Stimulated activated CD8-positive, alpha-beta memory T cell treated with anti-CD3 and anti-CD28 coated beads, Interleukin-7, amount 100 ng/mL, for 4 hours (primary cell): ENCODE measurements at places on chromosomes 4 and X.

- no peak for DNase-seq
Measured at GRCh38 chr4:81736324-81736723, 264.6 kb upstream of the RASGEF1B start.

GRCh38 chr4:112516471-112517066, 589 bp upstream of the NEUROG2 start:
- no peak for DNase-seq

DNA sequence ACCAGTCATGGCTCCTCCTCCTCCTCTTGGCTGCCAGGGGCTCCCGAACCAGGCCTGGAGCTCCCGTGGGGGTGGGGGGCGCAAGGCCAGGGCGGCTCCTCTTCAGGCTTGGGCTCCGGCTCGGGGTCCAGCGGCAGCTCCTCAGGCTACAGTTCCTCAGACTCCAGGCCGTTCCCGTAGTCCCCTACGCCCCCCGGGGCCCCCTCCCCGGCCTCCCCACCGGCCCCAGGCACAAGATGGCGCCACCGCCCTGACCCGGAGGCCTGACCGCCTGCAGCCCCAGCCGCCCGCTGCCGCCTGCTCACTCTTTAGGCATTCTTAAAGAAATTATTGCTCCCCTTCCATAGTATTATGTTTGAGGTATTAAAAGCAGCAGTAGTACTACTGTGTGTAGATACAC, 54.5 kb downstream of the TAF1 start:
- no peak for DNase-seq

- no peak for DNase-seq
Measured at GRCh38 chr4:33078145-33078544, 2358.0 kb downstream of the PCDH7 start.

- no peak for DNase-seq
Measured at GRCh38 chrX:53133400-53133799, 39.5 kb downstream of the KANTR start.

- DNase-seq: no peak
Measured at GRCh38 chr4:114019276-114019968, 40.0 kb upstream of the ARSJ start.

DNA sequence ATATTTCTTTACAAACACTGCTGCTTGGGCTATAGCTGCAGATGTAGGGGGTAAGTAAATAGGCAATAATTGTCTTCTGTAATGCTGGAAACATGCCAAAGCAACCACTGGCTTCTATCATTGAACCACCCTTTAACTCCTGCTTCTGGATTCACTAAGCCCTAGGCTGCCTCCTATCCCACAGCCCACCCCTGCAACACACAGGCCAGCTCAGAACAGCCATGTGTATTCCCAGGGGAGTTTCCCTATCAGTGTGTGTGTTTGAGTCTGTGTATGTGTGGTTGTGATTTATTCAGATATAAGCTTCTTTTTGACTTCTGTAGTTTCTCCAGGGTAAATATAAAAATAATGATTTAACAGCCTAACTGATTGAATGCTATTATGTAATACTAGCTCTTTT, 291.3 kb downstream of the PCDH10 start:
- DNase-seq: no peak

GRCh38 chrX:16970977-16971376, 24.5 kb downstream of the REPS2 start:
- no peak for DNase-seq

- no peak for DNase-seq
Measured at GRCh38 chrX:34631479-34632220, 25.4 kb downstream of the TMEM47 start.

DNA sequence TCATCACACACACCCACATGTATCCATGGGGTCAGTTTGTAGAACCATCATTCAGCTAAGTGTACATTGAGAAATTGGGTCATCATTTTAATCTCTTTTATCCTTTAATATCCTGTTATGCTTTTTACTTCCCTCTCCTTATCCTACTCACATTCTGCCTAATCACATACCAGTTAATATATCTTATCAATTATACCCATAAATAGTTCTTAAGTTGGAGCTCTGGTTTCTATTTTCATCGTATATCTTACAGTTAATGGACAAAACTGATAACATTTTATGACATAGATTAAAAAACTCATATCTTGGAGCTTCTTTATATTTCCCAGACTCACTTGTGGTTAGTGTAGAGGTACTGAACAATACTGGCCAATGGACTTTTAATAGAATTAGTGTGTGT, 729.5 kb upstream of the LCORL start:
- no peak for DNase-seq

DNA sequence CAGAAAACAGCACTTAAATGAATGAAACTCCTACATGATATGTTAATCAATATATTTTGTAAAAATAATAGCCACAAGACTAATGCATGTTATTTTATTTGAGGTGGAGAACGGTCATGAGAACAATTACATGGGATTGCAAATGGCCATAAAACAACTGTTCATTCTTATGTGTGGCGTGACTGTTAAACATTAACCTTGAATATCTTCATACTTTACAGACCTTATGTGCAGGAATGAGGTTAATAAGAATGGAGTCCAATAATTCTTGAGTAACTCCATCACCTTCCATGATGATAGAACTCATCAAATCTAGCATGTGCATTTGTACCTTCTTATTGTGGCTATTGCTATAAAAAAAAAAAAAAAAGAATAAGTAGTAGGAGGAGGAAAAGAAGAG, 55.3 kb downstream of the PDS5A start:
- DNase-seq: no peak

GRCh38 chr4:139630991-139631390, 34.6 kb upstream of the MGST2 start:
- no peak for DNase-seq

- DNase-seq: no peak
Measured at GRCh38 chr4:52711834-52712250, 39.4 kb downstream of the ERVMER34-1 start.

DNA sequence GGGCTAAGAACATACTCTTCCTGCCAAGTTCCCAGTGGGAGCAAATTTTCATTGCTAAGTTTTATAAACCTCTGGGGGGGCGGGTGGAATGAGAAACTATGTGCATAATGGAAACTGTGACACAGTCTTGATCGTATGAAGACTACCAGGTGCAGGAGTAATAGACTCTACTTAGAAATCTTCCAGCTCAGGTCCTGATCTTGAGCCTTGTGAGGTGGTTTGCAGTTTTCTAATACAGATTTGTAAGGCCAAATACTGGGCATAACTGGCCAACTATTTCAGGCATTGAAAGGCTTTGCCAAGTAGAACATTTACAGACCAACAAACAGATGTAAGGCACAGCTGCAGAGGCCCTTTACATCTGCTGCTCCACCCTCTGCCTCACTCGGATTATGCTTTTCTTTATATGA, 89.7 kb upstream of the CBR4 start:
- DNase-seq: no peak

- no peak for DNase-seq
Measured at GRCh38 chrX:3175659-3176438, 134.6 kb downstream of the ARSF start.

DNA sequence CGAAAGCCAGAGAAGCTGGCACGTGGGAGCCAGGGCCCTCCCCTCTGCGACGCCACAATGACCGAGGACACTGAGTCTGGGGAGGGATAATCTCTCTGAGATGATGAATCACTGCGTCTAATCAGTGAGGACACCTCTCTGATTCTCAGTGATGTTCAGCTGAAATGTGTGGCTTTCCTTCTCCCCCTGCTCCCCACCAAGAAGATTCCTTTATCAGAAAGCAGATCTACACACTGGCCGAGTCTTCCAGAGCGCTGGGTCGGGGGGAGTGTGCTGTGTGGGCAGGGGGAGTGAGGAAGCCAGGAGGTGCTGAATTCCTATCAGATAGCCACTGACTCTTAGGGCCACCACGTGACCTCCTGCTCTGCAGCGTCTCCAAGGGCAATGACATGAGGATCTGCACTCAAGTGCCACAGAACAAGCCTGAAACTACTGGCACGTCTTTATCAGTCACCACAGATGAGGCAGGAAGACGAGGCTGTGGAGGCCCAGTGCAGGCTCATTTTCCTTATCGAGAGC, 89.2 kb downstream of the GATB start:
- DNase-seq: no peak

DNA sequence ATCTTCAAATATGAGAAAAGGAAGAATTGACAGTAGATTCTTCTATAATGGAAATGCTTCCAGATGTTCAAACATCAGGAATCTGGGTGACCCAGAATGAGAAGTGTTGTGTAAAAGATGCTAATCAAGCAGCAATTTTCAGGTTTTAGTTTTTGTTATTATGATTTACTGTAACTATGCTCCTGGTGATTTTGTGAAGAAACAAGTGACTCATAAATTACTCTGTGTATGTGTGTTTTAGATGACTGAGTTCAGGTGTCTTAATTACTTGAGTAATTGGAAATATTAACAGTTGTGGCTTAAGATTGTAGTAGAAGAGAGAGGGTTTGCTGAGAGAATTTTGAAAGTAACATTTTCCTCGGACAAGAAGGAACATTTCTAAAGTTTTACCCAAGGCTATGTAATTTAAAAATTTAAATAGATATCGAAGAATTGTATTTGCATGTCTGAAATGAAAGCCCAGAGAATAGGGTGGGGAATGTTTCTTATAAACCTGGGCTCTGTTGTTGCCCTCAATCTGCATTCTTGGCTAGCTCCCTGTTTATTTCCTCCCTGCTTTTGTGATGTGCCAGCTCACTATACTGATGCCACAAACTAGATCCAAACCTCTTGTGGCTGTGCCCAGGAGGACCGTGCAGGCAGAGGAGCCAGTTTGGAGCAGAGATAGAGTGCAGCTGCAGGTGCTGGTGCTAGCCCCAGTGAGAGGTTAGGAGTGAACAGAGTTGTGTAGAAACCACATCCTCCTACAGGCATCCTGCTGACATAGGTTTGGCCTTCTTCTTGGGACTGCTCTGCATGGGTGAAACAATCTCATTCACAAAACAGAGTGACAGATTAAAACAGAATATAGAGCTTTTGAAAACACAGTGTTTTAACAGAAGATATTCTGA, 25.4 kb upstream of the TNIP3 start:
- DNase-seq: peak; percentile 30

DNA sequence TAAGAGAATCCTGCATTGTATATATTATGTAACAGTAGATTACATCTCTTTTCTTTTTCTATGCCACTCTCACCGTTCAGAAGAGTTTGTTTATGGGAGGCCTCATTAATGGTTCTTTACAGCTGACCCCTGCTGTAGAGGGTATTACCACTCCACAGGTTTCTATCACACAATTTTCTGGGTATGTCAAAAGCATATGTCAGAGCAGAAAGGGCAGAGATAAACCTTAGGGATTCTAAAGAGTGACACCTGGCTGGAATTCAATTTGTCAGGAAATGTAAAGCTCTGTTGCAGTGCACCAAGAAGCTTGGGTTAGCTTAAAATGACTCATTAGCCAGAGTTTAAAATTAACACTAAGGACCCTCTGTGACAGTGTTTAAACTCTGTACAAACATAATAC, 658.7 kb downstream of the PCDH18 start:
- no peak for DNase-seq

DNA sequence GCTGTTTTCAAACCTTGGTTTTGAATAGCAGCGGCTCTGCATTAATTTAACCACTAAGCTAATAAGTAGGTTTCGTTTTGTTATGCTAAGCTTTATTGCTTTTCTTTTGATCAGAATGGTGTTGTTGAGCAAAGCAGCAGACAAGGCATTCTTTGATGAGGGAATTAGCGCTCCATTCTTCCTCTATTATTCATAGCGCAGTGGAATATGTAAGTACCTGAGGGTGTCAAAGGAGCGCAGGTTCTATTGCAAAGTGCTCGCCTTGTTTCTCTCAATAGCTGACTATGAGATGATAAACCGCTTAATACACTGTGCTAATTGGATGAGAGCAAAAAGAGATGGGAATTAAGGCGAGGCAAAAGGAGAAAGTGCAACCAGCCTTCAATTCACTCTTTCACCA, 16.3 kb downstream of the ARX start:
- no peak for DNase-seq

DNA sequence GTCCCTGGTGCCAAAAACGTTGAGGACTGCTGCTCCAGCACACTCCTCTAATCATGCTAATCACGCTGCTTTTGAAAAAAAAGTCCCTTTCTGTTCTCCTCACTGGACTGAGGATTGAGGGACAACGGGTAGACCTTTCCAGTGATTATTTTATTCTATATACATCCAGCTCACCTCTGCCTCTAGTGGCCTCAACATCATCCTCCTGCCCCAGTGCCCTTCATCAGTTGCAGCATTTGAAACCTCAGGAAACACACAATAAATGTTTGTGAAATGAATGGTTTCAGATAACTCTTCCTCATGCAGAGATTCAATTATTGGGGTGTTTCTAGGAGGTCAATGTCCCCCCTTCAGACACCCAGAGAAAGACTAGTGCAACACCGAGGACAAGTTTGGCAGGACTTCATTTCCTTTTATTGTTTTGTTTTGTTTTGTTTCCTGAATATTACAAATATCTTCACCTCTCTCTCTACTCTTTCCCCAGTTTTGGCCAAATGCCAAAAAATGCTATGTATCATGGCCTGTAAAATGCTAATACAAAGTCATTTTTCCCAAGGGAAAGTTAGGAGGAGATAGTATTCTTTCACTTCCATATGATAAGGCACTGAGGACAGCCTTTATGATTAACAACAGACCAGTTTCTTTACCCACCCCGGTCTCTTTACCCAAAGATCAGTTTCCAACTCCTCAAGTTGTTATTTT, 460.1 kb upstream of the SLIT2 start:
- no peak for DNase-seq

DNA sequence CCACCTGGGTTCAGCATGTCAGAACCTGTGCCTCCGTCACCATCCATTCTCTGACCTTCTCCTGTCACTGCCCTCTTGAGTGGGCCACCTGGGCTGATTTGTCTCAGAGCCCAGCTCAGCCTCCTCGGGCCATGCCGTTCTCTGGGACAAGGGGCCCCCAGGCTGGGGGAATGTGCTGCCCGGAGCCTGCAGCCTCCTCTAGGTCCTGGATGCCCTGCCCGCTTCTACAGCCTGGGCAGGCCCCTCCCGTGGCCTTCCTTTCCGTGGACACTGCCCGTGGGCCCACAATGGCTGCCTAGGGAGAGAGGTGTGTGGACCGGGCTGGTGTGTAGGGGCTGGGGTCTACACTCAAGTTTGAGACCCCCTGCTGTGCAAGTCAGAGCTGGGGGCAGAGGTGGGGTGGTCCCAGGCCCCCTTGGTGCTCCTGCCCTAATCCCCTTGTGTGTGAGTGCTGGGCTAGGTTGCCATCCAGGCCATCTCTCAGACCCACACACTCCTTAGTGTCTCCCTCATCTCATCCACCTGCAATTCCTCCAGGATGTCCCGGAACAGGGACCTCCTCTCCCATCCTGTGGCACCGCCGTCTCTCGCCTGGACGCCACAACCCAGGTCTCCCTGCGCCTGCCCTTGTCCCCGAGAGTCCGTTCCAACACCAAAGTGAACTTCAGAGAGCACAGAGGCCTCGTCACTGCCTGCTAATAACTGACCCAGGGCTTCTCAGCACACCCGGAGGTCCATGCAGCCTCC, 12.4 kb downstream of the PSAPL1 start:
- no peak for DNase-seq

- DNase-seq: no peak
Measured at GRCh38 chr4:162497564-162498167, 333.9 kb upstream of the FSTL5 start.

GRCh38 chr4:141711211-141711610, 74.8 kb downstream of the IL15 start:
- DNase-seq: no peak

GRCh38 chr4:107253090-107253489, 217.0 kb upstream of the DKK2 start:
- no peak for DNase-seq

- no peak for DNase-seq
Measured at GRCh38 chr4:63361628-63362027, 1047.6 kb downstream of the TECRL start.
